ENCODE measurements at places on chromosomes 1 and 21.

GRCh38 chr1:204286831-204287421 is 72.8 kb downstream of the PLEKHA6 start:
- ATAC-seq: peak; percentile 90

- ATAC-seq: no peak
Measured at GRCh38 chr21:16773206-16773605, 739.6 kb upstream of the CXADR start.

- no peak for ATAC-seq
Measured at GRCh38 chr1:18783705-18784481, 75.6 kb downstream of the TAS1R2 start.

DNA sequence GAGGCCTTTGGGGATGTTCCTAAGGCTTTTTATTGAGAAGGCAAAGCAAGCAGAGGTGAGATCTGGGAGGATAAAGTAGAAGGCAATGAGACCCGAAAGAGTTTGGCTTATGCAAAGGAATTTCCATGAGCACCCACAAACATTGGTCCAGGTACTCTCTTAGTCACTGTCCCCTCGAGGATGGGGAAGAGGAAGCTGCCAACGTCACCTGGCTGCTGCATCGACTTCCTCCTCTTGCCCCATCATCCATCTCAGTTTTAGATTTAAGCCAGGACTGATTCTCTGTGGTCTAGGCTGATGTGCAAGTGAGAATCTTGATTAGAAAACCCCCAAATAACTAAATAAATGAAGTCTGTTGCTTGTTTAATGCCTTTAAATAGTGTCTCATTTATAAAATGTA is 28.7 kb downstream of the RUNX1 start:
- peak; percentile 64 for ATAC-seq

- peak; percentile 46 for ATAC-seq
Measured at GRCh38 chr1:212557739-212558692, 50.5 kb upstream of the ATF3 start.

- ATAC-seq: no peak
Measured at GRCh38 chr1:78126506-78126905, 80.7 kb downstream of the GIPC2 start.

Measured in activated T-helper 17 cell treated with anti-CD3 and anti-CD28 coated beads, Interleukin-2, amount 50 U/mL, for 72 hours (primary cell).